ENCODE measurements at places on chromosomes 7 and 10.

DNA sequence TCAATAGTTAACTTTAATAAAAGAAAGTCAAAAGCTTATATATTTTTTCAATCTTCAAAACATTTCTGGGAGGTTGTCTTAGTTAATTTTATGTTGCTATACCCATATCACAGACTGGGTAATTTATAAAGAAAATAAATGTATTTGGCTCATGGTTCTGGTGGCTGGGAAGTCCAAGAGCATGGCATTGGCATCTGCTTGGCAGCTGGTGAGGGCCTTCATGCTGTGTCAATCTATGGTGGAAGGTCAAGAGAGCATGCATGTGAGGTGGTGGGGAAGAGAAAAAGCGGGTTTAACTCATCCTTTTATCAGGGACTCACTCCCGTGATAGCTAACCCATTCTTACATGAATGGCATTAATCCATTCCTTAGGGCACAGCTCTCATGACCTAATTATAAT is 119.8 kb downstream of the EGFR start:
- no peak for DNase-seq

DNA sequence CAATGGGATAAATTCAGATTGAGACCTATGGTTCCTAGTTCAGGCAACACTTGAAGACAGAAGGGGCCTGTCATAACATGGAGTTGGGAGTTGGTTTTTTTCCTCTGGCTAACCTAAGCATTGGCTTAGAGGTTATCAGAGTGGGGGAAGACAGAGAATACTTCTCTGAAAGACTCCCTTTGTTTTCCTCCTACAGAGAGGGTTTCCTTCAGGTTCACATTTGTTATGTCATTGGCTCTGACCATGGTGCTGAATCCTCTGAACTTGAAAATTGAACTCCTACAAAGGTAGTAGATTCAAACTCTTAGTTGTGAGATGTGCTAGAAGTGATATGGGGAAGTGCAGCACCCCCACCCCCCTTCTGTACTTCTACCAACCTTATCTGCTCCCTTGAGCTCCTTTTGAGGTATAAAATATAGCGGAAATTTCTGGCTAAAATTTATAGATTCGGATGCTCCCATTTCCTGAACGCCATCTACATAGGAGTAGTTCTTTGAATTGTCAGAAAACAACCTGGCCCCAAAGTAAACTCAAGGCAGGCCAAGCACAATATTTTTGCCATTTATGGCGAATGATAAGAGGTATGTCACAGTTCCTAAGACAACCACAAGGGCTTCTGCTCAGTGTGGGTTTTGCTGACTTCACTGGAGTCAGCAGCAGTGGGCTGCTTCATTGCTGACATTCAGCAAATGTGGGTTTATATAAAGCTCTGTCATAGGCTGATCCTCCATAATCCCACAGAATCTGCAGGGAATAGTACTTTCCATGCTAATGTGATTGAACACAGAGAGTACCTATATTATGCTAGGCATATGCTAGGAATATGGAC is 131.6 kb upstream of the KLF14 start:
- DNase-seq = no peak

DNA sequence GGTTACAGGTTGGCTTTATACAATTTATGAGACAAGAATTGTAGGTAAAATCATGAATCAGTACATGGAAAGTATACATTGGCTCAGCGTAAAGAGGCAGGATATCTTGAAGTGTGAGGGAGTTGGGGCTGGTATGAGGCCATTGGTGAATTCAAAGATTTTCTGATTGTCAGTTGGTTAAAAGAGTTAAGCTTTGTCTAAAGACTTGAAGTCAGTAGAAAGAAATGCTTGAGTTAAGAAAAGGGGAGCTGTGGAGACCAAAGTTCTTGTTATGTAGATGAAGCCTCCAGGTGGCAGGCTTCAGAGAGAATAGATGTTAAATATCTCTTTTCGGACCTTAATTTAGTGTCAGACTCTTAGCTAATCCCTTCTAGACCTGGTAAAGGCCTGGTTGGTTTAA is 341.0 kb downstream of the GALNT17 start:
- no peak for DNase-seq

GRCh38 chr7:50782375-50783208 is at the start of gene GRB10:
Gene GRB10, minus strand, starts transcription at chr7:50782896. Its CDS starts 50,574 bp downstream, at chr7:50732322.
- no peak for DNase-seq

All from activated T-cell treated with anti-CD3 and anti-CD28 coated beads, Interleukin-2, amount 50 U/mL, for 48 hours (primary cell).